NCI-H2029 treated with DMSO at 0.1 percent for 48 hours (cell line): ENCODE measurements at places on chromosomes 1 and 21.
A peak's percentile ranks its signal among the peaks of the same experiment; 100 is the strongest.

DNA sequence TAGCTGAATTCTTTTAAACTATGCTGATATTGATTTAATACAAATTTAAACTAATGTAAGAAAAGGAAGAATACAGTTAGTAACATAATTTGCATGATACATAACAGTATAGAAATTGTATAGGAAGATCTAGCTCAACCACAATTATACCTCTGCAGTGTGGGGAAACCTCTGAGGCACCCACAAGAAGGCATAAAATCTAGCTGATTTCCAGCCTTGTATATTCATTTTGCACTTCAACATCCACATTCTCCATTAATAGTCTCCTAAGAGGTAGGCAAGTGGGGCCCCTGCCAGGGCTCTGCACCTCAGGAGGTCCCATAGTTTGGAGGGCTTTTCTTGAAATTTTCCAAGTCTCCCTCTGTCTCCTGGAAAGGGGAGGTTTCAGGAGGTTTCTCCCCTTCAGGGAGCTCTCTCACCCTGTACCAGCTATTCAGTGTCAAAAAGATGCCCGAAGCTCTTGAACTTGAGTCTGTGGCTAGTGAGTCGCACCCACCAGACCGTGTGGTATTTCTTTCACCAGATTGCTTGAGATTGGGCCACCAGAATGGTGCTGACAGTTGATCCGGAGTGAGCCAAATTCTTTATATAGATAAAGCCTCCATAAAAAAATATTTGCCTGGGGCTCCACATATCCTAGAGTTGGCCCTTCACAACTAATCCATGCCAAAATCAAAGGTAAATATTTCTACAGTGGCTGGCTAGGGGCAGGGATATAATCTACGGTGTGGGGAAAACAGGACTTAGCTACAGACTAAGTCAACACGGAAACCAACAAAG lies 108.2 kb downstream of the TIAM1 start:
- peak; percentile 72 for DNase-seq

GRCh38 chr1:115771094-115771846 lies 2.8 kb upstream of the CASQ2 start:
- no peak for DNase-seq

DNA sequence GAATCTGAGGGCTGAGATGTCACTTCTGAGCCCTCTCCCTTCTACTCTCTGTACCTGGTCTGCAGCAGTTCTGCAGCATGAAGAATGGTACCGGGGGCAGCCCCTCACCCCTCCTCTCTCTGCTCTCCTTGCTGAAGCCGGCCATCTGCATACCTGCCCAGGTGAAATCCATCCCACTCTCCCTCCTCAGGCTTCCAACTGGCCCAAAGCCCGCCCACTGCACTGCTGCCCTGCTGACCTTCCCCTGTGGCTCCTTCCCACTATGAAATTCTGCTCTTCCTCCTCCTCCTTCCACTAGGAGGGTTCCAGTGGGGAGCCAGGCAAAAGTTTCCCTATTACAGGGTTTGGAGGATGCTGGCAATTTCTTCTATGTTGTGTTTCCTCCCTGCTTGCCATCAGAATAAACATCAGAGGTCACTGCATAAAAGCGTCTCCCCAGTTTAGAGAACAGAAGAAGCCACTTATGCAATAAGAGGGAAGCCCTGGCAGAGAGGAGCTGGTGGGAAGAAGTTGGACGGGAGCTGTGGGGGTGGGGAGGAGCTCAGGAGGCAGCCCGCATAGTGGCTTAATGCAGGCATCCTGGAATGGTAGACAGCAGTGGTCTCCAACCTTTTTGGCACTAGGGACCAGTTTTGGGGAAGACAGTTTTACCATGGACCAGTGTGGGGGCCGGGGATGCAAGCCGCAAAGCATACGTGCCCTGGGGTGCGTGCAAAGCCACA lies 30.3 kb downstream of the TMCO4 start:
- DNase-seq, result no peak

DNA sequence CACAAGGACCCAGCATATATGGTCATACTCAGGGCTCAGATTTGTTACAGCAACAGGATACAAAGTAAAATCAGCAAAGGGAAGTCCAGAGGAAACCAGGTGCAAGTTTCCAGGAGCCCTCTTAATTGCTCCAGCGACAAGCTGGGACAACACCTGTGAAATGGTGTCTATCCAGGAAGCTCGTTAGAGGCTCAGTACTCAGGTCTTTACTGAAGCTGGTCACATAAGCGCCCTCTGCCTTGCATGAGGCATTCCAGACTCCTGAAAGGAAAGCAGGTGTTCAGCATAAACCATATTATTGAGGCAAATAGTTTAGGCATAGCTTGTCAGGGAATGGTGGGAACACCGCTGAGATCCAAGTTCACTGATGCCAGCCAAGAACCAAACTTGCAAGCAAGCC lies 231.0 kb downstream of the SLC35F3 start:
- no peak for DNase-seq

DNA sequence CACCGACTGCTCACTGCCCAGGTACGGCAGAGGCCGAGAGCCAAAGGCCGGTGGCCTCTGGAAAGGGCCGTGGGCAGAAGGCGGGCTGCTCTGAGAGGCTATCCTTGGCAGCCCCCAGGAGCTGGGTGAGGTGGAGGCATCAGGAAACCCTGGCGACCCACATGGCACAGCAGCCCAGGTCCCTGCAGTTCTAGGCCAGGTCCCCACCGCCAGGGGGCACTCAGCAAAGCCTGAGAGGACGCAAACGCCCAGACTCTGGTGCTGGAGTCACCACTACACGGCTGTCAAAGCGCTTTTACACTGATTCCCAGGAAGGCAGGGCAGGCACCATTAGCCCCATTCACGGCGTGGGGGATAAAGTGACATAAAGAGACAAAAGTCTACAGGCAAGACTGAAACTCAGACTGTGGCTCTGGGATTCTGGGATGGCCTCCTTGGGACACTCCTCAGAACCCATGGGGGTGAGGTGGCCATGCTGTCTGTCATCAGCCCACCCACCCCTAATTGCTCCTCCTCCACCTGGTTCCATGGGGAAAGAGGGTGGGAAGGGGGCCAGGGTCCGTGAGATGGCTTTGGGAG lies 4.9 kb downstream of the PLEKHG5 start:
- DNase-seq, result no peak

GRCh38 chr1:203026666-203027663 lies 674 bp downstream of the PPFIA4 start:
- no peak for DNase-seq

GRCh38 chr1:41330588-41331545 lies 30.4 kb upstream of the FOXO6 start:
- DNase-seq, result no peak

DNA sequence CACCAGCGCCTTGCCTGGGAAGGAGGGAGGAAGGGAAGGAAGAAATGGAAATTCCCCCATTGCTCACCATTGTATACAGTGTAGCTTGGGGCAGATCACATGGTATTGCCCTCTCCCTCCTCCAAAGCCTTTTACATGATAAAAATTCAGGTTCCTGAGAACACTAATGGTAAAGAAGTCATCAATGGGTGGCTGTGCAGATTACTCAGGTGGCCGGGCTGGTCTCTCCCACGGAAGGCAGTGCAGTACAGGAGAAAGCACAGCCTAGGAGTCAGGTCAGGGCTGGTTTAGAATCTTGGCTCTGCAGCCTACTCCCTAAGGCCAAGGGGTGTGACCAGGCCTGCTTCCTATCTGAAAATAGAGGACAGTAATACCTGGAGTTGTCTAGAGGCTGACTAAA lies 107.9 kb downstream of the SUSD4 start:
- DNase-seq, result no peak

DNA sequence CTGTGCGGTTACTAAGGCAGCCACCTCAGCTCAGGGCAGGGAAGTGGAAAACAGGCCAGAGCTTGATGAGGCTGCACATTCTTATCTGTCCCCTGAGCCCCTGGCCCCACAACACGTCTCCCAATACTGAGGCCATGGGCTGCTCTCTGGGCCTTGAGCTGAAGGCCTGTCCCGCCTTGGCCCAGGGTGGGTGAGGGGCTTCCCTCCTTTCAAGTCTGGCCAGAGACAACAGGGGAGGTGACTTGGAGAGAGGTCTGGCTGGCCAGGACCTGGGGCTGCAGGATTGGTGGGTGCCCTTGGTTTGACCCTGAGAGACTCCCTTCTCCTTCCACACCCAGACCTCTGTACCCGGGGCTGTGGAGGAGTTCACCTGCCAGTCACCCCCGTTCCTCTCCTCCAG lies 563.8 kb downstream of the PTPRU start:
- no peak for DNase-seq

DNA sequence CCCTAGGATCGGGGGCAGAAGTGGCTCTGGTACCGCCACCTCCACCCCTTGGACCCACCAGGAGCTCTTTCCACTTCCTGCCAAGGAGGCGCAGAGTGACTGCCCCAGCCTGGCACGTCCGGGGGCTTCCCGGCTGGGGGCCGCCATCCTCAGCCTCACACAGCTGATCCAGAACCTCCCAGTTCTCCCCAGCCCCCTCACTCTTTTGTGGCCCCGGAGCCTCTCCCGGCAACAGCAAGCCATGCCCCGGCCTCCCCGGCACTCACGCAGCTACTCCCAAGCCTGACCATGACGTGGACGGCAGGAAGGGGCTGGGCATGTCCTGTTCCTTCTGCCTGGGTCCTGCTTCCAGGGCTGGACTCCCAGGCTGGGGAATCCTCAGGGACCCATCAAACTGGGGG lies 17.1 kb downstream of the TP73 start:
- DNase-seq, result no peak

GRCh38 chr1:224271106-224271505 lies 58.9 kb downstream of the NVL start:
- no peak for DNase-seq

DNA sequence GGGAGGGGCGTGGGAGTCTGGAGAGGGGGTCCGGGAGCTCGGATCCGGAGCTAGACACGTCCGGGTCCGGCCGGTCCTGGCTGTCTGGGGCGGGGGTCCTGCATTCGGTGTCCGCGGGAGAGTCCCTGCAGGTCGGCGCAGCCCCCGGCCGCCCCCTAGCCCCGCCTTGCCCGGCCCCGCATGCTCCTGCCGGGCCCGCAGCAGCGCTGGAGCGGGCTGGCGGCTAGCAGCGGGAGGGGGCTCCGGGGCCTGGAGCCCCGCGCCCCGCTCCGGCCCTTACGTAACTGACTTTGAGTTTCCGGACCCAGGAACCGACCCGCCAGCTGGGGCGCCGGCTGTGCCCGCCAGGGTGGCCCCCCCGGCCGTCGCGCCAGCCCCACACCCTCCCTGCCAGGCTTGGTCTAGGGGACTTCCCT lies 26.9 kb upstream of the EPB41 start:
- no peak for DNase-seq

GRCh38 chr1:177001556-177001955 lies 163.0 kb downstream of the ASTN1 start:
- DNase-seq, result no peak

DNA sequence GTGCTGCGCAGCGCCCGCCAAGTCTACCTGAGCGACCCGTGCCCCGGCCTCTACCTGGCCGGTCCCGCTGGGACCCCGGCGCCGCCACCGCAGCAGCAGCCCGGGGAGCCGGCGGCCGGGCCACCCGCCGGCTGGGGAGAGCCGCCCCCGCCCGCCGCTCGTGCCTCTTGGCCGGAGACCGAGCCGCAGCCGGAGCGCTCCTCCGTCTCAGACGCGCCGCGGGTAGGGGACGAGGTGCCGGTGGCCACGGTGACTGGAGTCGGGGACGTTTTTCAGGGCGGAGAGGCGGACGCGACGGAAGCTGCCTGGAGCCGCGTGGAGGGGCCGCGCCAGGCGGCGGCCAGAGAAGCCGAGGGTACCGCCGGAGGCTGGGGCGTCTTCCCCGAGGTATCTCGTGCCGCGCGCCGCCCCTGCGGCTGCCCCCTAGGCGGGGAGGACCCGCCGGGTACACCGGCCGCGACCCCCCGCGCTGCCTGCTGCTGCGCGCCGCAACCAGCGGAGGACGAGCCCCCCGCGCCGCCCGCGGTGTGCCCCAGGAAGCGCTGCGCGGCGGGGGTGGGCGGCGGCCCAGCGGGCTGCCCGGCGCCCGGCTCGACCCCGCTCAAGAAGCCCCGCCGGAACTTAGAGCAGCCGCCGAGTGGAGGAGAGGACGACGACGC lies 646 bp downstream of the IER5 start:
- no peak for DNase-seq

DNA sequence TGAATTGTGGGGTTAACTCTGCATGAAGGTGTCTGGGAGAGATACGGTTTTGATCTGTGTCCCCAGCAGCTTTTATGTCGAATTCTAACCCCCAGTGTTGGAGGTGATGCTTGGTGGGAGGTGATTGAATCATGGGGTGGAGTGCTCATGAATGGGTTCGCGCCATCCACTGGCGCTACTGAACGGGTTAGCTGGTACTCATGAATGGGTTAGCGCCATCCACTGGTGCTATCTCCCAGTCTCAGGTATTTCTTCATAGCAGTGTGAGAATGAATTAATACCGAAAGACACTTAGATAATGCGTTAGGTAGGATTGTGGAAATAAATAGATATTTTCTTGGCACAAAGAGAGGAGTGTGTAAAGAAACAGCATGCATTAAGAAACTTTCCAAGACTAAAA lies 32.9 kb upstream of the CLDN8 start:
- no peak for DNase-seq

DNA sequence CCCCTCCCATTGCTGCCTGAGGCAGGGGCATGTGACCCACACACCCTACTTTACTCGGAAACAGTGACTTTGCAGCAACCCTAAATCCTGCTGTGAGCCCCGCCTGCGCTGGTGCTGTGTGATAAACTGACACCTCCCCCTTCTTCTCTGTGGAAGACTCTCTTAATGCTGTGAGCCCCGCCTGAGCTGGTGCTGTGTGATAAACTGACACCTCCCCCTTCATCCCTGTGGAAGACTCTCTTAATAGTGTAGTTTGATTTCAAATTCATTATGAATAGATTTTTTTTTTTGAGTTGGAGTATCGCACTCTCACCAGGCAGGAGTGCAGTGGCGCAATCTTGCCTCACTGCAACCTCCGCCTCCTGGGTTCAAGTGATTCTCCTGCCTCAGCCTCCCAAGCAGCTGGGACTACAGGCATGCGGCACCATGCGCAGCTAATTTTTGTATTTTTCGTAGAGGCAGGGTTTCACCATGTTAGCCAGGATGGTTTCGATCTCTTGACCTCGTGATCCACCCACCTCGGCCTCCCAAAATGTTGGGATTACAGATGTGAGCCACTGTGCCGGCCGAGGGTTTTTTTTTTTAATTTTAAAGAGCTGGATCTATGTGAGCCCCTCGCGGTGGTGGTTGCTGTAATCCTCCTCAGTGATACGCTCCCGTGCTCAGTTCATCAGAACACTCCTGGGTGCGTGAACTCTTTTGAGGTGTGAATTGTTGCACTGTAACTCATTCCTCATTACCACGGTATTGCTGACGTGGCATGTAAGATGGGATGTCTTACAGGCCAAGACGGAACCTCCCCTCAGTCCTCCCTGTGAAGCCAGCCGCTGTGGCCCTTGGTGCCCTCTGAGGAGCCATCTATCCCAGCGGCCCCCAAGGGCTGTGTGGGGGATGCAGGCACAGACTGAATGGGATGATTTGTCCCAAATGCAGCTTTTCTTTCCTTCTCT lies 60.3 kb downstream of the GALNT2 start:
- DNase-seq, result no peak

GRCh38 chr1:186429017-186429416 lies 31.9 kb downstream of the PDC start:
- no peak for DNase-seq
